ENCODE measurements at places on chromosomes 13 and 19. TPM values are rescaled to one million over a fixed set of nuclear protein-coding genes. Genes with fewer than 3 reads are reported as not detected.

DNA sequence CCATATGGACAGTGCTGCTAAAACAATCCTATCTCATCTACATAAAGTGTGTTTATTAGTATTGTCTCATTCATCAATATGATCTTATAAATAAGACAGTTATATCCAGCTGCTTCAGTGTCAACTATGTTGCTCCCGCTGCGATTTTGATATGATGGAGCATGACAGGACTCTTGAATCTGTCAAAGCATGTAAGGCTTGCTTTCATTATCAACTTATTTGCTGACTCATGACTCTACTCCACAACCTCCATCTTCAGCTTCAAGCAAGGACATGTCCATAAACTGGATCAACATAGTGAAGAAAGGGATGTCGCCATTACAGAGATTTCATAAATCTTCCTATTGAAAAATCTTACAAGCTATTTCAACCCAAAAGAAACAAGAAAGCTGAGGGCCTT is 2812.6 kb downstream of the PCDH9 start:
- no peak for DNase-seq

GRCh38 chr19:41555748-41556147 is 20.2 kb upstream of the CEACAM21 start:
- no peak for DNase-seq

DNA sequence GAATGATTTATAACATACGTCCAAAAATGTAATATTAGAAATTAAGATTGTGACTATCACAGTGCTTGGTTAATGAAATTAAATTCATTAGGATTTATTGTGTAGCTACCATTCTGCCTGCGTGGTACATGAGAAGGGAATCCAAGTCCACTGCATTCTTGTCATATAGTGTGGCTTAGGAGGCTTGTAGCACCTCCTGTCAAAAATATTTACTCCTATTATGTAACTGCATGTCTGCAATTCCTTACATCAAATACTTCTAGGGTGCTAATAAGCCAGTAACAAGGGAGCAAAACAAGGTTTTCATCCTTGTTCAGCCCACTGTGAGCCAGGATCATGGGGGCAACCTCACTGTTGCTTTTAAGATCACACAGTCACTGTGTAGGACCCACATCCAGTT is 199.0 kb downstream of the SLC7A1 start:
- DNase-seq, result no peak

Gene CCDC97
- 26.2 TPM for total RNA-seq

- no peak for DNase-seq
Observed at GRCh38 chr13:20294497-20294896, 62.4 kb upstream of the GJB6 start.

Gene SYT3
- 0.32 TPM for total RNA-seq

Gene FCER2
- total RNA-seq, result 0.86 TPM

- DNase-seq, result peak; percentile 14
Observed at GRCh38 chr13:31587698-31588266, 151.5 kb upstream of the RXFP2 start.

DNA sequence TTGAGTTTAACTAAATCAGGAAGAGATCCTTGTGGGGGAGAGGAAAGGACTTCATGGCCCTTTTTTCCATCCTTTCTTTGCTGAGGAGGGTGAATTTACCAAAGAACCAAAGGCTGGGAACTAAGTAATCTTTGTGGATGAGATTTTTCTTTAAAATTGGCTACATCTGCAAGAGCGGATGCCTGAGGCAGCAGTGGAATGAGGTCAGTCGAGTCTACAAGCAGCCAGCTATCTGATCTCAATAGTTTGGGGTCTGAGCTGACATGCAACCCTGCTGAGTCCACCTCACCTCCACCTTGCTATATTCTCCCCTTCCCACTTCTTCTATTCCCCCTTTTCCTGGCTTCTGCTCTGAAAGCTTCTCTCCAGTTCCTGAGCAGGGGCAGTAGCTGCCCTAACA is 3.6 kb upstream of the DNAJC15 start:
- no peak for DNase-seq

Gene TRPM4
- 145 TPM for total RNA-seq

Gene F2RL3
- total RNA-seq, result 2.9 TPM

DNA sequence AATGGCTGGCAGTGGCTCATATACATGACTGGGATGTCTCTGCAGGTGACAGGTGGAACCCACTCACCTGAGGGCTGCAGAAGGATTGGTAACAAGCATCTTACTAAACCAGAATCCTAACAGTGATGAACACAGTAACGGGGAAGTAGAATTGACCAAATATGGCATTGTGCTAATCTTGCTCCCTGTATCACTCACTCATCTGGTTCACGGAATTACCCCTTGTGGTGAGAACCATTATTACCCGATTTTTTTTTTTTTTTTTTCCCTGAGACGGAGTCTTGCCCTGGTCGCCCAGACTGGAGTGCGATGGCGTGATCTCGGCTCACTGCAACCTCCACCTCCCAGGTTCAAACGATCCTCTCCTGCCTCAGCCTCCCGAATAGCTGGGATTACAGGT is 69.5 kb downstream of the PTPRS start:
- no peak for DNase-seq

DNA sequence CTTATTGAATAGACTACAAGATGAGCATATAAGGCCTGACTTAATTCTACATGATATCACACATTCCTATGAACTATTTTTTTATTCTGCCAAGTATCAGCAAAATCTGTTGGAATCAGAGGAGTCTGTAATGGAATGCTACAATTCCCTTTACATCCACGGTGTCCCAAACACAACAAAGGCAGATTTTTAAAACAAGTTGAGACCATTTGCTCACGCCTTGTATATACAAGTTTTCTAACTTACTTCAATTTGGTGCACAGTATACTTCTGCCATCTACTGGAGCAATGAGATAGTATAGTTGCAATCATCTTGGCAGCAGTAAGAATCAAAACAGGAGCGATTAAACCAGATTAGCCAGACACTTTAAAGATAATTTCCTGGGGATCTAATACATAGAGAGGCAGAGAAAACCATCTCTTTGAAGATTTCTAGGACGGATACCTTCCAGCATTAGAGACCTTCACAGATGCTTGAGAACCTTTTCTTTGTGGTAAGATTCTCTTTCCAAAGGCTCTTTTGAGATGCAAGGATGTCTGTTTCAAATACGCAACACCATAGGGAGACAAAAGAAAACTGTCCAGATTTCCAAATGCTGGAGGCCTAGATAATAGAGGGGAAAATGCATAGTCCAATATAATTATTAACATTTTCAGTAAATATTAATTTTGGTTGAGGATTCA is 302.0 kb upstream of the MIR17HG start:
- DNase-seq, result no peak

Gene IFNL1
- total RNA-seq, result not detected

DNA sequence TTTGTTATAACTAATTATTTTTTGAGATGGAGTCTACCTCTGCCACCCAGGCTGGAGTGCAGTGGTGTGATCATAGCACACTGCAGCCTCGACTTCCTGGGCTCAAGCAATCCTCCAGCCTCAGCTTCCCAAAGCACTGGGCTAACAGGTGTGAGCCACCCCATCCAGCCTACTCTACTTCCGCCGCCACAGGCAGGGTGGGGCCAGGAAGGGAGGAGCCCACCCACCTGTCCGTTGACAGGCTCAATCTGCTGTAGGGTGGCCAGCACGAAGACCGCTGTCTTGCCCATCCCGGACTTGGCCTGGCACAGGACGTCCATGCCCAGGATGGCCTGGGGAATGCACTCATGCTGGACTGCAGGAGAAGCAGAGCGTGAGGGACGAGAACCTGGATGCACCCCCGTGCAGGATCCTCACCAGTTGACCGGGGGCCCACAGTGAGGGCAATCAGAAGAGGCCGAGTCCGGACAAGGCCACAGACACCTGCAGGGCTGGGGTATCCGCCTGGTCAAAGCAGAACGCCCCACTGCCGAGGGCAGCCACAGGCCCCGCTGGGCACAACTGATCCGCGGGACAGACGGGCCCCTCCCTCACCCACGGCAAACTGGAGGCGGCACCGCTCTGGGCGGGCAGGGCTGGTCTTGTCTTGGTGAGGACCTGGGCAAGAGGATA is 6.7 kb downstream of the DDX39A start:
- no peak for DNase-seq

DNA sequence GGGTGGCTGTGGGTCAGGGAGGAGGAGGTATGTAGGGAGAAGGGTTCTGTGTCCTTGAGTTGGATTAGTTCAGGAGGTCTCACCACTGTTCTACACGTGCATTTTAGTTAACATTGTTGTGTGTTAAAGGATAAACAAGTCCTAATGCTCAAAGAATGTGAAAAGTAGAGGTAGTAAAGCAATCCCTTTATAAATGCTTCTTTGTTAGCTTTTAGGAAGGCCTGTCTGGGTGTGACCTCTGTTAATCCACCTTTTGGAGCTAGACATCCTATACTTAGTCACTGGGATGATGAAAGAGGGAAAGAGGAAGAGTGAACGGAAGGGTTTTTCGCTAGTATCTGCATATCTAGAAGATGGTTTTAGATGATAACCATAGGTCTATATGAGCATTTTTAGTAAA is 42.2 kb upstream of the FLT1 start:
- no peak for DNase-seq

Gene ZNF536
- total RNA-seq, result 1.4 TPM

DNA sequence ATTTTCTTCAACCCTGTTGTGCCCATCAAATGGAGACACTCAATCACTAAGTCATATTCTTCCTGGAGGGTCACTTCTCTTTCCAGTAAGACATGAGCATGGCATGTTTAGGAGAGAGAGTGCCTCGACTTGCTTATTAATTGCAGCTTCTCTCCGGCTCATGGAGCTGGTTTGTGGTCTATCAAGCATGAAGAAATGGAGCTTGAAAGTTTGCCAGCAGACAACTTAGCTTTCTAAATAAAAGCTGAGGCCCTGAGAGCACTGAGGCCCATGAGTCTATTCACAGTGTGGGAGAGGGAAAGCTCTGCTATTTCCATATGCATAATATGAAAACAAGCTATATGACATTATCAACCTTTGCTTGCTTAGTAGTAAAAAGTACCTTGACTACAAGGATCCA is 378.5 kb downstream of the FGF9 start:
- DNase-seq, result no peak

Gene PNMA8B
- 5.3 TPM for total RNA-seq
